ENCODE measurements at places on chromosomes 16 and 17.

DNA sequence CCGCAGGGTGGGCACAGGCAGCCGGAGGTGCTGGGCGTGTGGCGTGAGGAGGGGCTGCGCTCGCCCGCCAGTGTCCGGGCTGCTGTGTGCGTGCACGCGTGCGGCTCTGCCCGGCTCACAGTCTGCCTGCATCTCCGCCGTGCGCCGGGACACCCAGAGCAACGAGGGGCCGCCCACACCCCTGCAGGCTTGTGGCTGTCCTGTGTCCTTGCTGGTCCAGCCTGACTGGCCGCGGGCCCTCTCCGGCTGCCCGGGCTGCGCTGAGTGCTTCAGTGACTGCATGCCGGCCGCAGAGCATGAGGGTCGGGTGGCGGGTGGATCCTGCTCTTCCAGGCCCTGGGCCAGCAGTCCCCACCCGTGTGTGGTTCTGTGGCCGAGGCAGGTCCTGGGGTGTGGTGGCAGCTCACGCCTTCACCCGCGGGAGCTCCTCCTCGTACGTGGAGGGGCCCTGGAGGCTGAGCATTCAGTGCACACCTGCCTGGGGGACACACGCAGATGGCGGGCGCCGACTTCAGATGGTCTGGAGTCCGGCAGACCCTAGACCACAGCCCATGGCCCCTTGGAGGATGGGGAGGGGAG, 12.4 kb downstream of the TPSG1 start:
- no peak for DNase-seq

DNA sequence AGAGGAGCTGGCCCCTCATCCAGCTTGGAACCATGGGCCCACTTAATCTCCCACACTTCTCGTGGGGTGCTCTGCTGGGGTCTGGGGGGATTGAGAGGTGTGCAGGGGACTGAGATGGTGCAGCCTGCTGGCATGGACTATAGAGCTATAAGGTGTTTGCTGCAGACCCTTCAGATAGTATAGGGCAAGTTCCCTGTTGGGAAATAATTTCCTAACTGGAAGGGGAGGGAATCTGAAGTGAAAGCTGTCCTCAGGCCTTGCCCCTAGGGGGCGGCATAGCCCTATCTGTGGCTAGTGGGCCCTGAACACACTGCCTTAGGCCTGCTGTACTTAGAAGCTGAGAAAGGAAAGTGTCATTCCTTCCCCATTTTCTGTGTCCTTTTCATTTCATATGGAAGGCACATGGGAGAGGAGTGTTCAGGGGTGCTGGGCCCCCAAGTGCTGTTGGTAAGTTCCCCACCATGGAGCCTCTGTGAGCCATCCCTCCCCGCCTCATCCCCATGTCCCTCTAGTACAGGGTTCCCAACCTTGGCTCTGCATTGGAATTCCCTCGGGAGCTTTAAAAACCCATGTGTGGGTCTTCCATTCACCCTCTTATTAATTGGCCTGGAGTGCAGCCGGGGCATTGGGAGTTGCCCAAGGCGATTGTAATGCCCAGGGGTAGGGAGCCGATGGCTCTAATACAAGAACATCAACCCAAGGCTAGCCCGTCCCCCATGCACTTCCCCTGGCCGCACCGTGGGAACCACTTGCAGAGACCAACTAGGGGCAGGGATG, 19.7 kb downstream of the GOSR2 start:
- peak; percentile 74 for DNase-seq

DNA sequence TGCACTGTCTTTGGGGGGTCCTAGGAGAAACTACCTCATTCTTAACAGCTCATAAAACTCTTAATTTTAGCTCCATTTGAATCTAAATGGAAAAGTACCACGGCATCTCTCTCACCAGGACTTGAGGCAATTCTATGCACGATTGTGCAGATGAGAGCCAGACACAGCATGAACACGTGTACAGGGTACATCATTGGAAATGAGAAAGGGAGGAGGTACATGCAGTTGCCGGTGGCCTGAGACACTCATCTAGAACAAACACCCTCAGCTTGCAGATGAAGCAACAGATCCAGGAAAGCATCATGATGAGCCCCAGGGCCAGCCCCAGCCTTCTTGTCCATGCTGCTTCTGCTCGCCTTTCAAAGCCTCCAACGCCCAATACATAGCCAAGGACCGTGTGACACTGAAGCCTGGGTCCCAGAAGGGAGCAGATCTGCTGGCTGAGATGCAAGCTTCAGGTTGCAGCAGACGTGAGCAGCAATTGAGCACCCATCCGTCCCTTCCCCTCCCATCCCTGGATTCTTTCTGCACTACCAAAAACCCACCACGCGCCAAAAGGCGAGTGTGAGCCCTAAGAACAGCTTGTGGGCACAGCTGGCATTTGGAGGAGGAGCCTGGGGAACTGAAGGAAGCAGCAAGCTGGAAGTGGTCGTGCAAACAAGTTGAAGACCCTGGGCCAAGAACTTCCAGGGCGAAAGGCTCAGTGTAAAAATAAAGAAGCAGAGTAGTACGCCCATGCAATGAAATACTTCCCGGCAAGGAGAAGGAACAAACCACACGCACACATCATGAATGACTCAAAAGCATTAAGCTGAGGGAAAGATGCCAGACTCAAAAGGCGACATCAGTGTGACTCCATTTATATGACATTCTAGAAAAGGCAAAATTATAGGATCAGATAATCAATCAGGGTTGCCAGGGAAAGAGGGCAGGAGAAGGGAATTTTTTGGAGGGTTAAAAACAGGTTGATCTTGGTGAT, 7.3 kb upstream of the RCVRN start:
- DNase-seq: no peak

GRCh38 chr17:69060822-69061221, at the start of gene ABCA9:
Gene ABCA9 (minus strand): TSS chr17:69060927. CDS start chr17:69051126, 9,801 bp downstream.
- DNase-seq: no peak
